ENCODE measurements at places on chromosomes 12 and 14.

- no peak for DNase-seq
Measured at GRCh38 chr12:76551482-76551888, 8.1 kb downstream of the OSBPL8 start.

DNA sequence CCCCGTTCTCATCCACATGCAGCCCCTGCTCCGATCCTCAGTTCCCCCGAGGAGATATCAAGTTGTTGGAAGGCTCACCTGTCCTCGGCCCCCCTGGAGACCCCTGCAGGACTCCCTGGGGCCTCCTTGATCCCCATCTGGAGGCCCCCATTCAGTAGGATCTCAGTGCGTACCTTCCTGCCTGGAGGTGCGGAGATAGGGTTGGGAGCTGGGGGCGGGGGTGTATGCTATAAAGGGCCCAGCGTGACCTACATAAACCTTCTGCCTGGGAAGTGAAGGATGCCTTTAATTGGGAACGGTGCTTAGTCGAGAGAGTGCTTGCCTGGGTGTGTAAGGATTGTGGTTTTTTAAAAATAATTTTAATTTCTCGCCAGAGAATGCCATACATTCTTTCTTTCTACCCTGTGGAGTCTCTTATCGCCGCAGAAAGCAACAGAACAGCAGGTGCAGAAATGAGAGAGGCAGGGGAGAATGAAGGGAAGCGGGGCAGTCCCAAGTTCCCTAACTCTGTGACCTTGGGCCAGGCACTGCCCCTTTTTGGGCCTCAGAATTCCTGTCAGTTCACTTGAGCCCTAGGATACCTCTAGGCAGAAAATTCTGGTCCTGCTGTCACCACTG lies 153.7 kb downstream of the TSPAN9 start:
- DNase-seq = no peak

DNA sequence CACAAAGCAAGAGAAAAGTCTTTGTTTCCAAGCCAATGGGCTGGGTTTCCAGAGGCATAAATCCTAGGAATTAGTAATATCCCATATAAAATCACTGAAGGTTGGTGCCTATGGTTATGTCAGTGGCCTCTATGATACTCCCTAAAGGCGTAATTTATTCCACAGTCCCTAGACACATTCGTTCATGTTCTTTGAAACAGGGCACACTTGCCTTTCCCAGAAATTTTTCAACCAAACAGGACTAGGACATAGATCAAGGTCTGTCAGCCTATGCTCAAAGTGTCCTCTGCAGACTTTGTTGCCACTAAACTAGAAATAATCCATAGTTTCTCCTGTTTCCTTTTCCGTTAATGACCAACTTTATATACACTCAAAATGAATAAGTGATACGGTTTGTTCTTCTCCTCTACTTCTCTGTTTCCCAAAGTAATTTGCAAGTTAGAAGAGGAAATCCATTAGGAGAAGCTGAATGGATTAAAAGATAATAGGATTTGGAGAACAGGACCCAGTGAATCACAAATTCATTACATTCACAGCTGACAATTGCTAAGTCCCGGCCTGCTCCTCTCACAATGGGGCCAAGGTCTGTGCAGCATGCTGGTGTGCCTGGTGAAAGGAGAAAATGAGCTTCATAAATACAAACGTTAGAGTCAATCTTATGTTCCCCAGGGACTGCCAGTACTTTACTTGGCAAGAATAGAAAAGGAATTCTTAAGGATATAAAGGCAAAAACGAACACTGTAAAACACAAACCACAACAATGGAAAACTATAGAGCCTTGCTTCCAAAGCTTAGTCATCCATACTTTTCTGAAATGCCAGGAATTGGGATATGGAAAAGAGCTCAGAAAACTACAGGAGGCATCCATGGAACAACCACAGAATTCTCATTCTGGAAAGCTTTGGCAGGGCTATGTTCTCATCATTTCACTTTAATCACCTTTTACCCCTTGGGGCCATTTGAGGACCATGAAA lies 966.2 kb downstream of the NRXN3 start:
- no peak for DNase-seq

DNA sequence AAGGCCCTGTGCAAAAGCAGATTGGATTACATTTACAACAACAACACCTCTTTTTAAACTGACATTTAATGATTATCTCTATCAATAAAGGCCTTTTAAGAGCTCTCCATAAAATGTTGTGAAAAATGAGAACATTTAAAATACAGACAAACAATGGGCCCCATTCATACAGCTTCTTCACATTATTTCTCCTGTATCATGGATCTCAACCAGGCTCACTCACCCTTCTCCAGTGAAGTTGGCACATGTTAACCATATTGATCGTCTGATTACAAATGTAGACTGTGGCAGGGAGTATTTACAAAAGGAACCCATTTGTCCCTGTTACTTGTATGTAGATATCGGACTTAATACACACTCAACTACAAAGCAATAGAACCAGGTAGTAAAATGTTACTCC lies 220.2 kb upstream of the BTG1 start:
- DNase-seq = no peak

GRCh38 chr14:100432652-100433427 lies 109.7 kb downstream of the SLC25A47 start:
- DNase-seq = no peak

- DNase-seq = no peak
Measured at GRCh38 chr12:129827102-129827865, 76.5 kb downstream of the TMEM132D start.

- no peak for DNase-seq
Measured at GRCh38 chr12:53664936-53665335, 10.9 kb downstream of the ATP5MC2 start.

DNA sequence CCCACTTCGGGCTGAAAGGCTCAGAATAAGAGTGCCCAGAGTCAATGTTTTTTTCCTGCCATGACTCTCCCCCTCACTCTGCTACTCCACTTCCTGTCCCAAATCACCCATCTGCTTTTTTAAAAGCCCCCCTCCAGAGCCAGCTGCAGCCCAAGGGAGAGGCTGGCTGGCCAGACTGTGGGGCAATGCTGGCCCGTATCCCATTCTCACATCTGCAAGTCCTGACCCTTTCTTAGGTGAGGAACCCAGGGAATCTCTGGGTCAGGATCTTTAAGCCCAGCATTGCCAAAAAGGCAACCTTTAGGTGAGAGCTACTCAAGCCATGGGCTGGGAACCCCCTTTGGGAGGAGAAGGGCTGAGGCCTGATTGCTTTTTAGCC lies 1.7 kb upstream of the ITGA5 start:
- DNase-seq = no peak

DNA sequence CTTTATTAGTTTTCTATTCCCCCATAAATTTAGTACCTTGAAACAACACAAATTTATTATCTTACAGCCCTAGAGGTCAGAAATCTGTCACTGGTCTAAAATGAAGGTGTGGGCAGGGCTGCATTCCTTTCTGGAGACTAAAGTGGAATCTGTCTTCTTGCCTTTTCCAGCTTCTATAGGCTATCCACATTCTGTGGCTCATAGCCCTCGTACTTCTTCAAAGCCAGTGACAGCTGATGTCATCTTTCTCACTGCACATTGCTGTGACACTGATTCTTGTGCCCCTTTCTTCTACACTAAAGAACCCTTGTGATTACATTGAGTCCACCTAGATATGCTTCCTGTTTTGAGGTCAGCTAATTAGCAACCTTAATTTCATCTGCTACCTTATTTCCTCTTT lies 23.2 kb upstream of the DCN start:
- no peak for DNase-seq

- no peak for DNase-seq
Measured at GRCh38 chr12:31019976-31020375, 53.7 kb upstream of the DDX11 start.

GRCh38 chr14:75452900-75453816 lies 25.3 kb downstream of the JDP2 start:
- DNase-seq = peak; percentile 89

DNA sequence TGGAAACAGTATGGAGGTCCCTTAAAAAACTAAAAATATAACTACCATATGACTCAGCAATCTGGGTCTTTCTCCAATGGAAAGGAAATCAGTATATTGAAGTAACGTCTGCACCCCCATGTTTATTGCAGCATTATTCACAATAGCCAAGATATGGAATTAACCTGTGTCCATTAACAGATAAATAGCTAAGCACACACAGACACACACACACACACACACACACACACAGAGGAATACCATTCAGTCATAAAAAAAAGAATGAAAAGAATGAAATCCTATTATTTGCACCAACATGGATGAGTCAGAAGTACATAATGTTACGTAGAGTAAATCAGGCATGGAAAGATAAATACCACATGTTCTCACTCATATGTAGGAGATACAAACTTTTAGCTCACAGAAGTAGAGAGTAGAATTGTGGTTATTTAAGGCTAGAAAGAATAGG lies 4.7 kb downstream of the KLRK1 start:
- peak; percentile 81 for DNase-seq

DNA sequence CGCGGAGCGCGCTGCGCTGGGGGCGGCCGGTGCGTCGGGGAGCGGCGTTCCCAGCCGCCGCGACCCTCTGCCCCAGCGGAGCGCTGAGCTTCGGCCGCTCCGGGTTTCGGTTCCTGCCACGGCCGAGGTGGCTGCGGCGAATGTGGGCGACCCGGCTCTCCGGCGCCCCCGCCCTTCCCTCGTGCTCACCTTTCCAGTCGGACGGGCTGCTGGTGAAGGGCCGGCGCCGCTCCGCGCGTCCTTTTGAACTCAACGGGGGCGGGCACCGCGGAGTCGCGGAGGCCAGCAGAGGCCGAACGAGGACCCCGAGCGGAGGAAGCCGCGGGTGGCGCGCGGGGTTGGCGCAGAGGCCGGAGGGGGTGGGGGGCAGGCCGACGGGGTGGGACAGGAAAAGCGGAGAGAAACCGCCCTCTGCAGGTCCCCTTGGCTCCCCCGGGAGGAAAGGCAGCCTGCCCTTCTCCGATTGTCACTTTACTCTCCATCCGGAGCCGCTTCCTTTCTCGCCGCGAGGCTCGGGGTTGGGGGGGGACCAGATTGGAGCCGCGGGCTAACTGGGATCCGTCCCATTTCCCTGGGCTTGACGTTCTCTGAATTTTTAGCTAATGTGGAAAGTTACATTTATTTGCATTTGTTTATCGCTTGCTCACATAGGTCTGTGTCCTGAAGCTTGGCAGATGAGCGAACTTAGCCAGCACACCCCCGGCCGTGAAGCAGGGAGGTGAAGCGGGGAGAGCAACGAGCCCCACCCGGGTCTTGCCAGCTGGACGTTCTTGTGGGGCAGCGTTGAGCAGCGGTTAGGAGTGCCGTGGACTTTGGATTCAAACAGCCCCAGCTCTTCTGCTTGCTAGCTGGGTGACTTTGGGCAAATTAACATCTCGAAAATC lies at the start of gene SMAGP:
Gene SMAGP, minus strand, starts transcription at position 349 of the 884 bp plus-strand sequence. CDS start 1,137 bp downstream, outside the sequence.
- DNase-seq = peak; percentile 21

- DNase-seq = no peak
Measured at GRCh38 chr14:99129998-99130397, 142.0 kb downstream of the BCL11B start.

GRCh38 chr14:22390824-22391461 lies 198.1 kb downstream of the DAD1 start:
- no peak for DNase-seq

Data from IMR-90 (cell line).